Lower lobe of right lung (tissue), 2 donors: ENCODE measurements at places on chromosomes 3 and 15. TPM values are rescaled to one million over a fixed set of nuclear protein-coding genes. Genes with fewer than 3 reads are reported as not detected.

- no peaks in the 10 kb centered on the region for H3K4me1 ChIP-seq
- no peak overlapping the region for H3K27ac ChIP-seq
- H3K36me3 ChIP-seq: no peaks in the 10 kb centered on the region
- H3K27me3 ChIP-seq: no peaks in the 10 kb centered on the region
These were observed 176.6 kb downstream of the OSBPL10 start for GRCh38 chr3:31804251-31805051.

GRCh38 chr3:23203708-23204330 is 692 bp downstream of the UBE2E2 start:
- no peaks in the 10 kb centered on the region for H3K36me3 ChIP-seq
- peak; percentile 50 for DNase-seq
- peak overlapping the region; percentile 79 for H3K4me3 ChIP-seq

DNA sequence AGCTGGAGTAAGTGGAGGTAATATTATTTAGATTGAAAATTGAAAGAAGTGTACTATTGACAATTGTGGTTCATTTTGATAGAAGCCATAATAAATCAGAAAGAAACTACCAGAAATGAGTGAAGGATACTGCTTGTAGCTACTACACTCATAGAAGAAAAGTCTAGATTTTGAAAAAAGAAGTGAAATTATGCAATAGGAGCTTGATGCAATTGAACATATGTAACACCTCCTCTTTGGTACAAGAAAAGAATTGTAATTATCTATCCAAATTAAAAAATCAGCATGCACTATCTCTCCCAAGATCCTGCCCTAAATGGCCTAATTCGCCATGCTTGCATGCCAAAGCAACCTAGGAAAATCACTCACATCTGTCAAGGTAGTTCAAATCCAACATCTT is 51.1 kb upstream of the CD200R1L start:
- H3K27me3 ChIP-seq: no peaks in the 10 kb centered on the region
- no peak overlapping the region for H3K27ac ChIP-seq
- H3K36me3 ChIP-seq: no peaks in the 10 kb centered on the region
- H3K4me1 ChIP-seq: no peaks in the 10 kb centered on the region
- no peak for DNase-seq
- no peak overlapping the region for H3K4me3 ChIP-seq

GRCh38 chr3:197734667-197735318 is 1.9 kb downstream of the RUBCN start:
- peak overlapping the region; percentile 64 for H3K27ac ChIP-seq
- H3K4me3 ChIP-seq: no peak overlapping the region
- no peaks in the 10 kb centered on the region for H3K27me3 ChIP-seq
- DNase-seq: no peak

Gene LRRC49
- 7.3 TPM for total RNA-seq
